ENCODE measurements at places on chromosomes 6 and 20. TPM values are rescaled to one million over a fixed set of nuclear protein-coding genes. Genes with fewer than 3 reads are reported as not detected.

MCHR2 gene
- total RNA-seq, result not detected

- DNase-seq, result no peak
Measured at GRCh38 chr6:133466680-133467079, 225.5 kb downstream of the EYA4 start.

CST2 gene
- total RNA-seq, result not detected

GRCh38 chr6:111464184-111464583 is 18.8 kb downstream of the REV3L start:
- no peak for DNase-seq

DNA sequence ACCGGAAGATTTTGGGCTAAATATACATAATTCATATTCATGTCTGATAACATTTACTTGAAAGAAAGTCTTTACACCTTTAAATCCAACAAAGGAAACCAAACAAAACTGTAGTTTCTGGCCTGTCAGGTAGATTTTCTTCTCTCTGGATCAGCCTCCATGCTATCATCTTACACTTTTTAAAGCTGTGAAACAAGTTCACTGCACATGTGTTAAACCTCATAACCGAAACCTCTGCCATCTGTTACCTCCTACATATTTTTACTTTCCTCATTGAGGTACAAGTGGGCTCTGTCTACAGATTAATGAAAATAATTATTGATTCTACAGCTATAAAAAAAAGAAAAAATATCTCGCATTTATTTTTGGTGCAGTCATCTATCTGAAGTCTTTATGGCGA is 149.9 kb downstream of the RALGAPA2 start:
- DNase-seq, result no peak

GRCh38 chr6:129015721-129016120 is 132.8 kb downstream of the LAMA2 start:
- DNase-seq, result no peak

- no peak for DNase-seq
Measured at GRCh38 chr6:6764764-6765434, 176.4 kb downstream of the LY86 start.

- DNase-seq, result no peak
Measured at GRCh38 chr20:63055575-63056235, 48.9 kb upstream of the BHLHE23 start.

- DNase-seq, result no peak
Measured at GRCh38 chr20:35290887-35291417, 1.3 kb downstream of the FAM83C start.

- no peak for DNase-seq
Measured at GRCh38 chr20:24017458-24017755, 28.8 kb upstream of the GGTLC1 start.

OR2H2 gene
- not detected for total RNA-seq

- DNase-seq, result no peak
Measured at GRCh38 chr6:139597771-139598755, 223.6 kb upstream of the CITED2 start.

KHDC1 gene
- total RNA-seq, result 6.4 TPM

COX4I2 gene
- not detected for total RNA-seq

ADGRG6 gene
- total RNA-seq, result not detected

DNA sequence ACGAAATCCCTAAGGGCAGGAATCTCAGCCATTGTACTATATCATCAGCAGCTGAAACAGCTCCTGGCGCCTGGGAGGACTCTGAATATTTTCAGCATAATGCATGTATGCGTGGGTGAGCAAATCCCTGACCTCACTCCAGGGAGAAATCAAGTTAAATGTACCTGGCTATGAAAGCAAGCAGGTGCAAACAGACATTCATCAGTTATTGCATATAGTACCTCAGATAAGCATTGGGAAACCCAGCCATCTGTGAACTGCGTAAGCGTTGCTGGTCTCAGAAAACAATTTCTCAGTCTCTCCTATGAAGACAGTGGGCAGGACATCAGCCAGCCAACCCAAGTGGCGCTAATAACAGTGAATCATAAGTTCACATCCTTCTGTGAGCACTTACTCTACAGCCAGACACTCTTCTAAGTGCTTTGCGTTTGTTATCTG is 622.6 kb downstream of the EPM2A start:
- no peak for DNase-seq

HLA-DOA gene
- 1.8 TPM for total RNA-seq

GRCh38 chr6:36542041-36542440 is 5.2 kb downstream of the STK38 start:
- DNase-seq, result no peak

OPRL1 gene
- total RNA-seq, result 0.16 TPM

GRCh38 chr20:9323622-9324021 is 190.8 kb upstream of the LAMP5 start:
- DNase-seq, result no peak

DNA sequence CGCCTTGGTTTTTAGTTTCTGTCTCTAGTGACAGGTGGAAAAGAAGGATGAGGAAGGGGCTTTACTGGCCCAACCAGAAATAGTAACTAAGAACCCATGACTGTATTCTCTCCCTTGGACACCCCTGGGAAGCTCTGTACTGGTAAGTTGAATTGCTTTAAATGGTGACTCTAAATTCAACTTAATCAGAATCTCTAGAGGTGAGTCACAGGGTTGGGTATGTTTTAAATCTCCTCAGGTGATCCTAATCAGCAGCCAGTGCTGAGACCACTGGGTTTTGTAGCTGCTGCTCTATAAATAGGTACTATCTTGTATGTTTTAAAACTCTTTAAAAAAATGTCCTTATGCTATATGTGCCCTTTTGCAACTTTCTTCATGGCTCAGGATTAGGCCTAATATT is 314.0 kb upstream of the ECI2 start:
- DNase-seq, result no peak

PCSK2 gene
- not detected for total RNA-seq

DNA sequence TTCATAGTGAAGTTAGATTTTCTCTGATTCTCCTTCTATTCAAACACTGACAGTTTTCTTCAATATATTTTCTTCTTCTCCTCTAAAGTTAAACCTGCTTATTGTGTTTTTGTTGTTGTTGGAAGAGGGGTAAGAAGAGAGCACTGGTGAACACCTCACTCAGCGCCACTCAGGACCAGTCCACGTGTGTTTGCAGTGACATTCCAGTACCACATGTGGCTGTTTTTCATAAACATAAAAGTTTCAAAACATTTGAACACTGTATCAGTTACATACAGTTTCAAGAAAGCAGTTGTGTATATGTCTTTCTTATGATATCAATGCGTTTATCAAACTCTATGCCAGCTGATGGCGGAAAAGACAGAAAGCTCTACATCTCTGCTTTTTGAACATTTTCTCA is 86.7 kb downstream of the HMGCLL1 start:
- no peak for DNase-seq

C20orf96 gene
- total RNA-seq, result 4.3 TPM

DNA sequence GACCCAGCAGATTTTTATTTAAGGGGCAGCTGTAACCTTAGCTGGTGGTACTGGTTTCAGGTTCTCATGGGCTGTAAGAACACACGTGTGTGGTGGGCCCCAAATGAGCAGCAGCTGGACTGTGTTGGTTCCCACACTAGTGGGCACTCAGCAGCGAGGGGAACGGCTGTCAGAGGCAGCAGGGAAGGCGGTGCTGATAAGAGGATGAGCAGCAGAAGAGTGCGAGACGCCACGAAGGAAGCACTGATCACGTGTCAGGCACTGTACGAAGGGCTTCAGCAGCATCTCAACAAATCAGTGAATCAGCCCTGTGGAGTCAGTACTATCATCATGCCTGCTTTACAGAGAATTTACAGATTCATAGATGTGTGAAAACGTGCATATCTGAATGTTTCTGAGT is 41.0 kb upstream of the EMILIN3 start:
- DNase-seq, result no peak

DNA sequence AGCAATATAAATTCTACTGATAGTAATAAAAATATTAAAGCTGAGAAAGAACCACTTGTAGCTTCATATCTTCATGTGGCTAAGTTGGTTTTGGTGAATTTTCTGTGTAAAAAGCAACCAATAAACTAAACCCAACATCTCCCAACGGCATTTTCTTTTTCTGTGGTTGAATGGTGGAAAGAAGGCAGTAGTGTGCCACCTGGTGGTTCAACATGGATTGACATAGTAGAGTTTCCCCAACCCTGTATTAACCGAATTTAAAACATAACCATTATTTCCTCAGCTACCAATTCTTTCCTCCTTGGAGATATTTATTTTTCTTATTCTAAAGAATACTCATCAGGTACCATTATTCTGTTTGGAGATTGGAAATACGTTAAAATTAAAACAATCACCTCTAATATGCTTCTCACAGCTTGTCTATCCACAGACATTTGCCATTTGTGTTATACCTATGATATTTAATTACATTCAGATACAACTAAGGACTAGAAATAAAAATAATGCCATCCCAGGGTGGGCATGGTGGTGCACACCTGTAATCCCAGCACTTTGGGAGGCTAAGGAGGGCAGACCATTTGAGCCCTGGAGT is 117.1 kb upstream of the EEF1E1 start:
- peak; percentile 5 for DNase-seq

BMP5 gene
- total RNA-seq, result not detected

DNA sequence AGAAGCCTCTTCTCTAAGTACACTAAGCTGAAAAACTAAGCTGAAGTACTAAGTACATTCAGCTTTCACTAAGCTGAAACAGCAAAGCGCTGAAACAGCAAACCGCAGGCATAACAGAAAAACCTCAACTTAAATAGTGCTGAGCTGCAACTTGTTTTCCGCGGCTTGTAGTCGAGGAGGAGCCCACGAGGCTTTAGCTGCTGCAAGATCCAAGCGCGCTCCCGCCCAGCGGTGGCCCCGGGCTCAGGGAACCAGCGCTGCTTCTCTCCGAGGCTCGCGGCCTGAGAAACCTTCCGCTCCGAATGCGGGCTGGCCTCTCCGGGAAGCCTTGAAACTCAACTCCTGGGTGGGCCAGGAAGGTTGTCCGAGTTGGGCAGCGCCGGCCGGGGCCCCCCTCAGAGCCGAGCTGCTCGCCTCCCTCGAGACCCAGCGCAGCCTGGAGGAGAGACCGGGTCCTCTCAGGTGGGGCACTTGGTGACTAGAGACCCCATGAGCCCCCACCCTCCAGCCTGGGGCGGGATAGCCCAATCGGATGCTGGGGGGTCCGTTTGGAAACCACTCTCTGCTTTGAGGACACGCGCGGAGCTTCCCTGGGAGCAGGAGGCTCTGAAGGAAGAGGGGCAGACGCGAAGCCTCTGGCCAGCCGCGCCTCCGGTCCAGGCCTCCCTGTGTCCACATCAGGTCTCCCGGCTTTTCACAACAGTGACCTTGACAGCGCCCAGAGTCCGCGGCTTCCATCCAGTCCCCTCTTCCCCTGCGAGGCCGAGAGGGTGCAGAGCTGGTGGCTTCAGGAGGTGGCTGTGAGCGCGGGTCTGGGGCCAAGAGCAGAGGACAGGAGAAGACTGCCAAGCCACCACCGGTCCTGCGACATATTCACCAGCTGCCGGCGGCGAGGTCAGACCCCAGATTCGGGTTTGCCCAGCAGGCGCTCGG is 38.1 kb upstream of the HLA-E start:
- peak; percentile 65 for DNase-seq

NELFE gene
- total RNA-seq, result 92.3 TPM

- no peak for DNase-seq
Measured at GRCh38 chr6:76490456-76490855, 418.0 kb upstream of the IMPG1 start.

DNA sequence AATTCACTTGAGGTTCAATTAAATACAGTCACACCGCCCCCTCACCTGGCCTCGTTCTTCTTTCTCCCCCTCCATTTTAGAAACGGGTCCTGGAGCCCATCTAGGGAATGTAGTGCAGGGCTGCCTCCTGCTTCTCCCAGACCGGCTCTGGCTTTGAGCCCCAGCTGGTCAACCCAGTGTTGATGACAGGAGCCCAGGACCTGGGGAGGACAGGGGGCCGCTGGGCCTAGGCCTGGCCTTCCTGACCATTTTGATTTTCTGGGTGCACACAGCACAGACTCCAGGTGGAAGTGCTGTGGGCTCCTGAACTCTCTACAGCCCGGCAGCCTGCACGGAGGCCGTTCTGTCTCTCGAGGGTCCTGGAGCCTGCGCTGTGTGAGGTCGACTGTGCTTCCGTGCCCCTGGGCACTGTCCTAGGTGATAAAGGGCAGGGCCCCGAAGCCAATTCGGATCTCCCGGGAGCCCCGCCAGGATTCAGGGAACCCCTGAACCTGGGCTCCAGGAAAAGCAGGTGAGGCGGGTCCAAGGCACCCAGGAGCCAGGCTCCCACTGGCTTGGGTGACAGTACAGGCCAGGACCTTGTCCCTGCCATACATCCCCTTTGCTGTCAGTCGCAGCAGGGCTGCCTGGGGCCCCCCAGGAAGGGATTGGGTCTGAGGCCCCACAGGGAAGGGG is 23.3 kb downstream of the NPEPL1 start:
- DNase-seq, result no peak

DNA sequence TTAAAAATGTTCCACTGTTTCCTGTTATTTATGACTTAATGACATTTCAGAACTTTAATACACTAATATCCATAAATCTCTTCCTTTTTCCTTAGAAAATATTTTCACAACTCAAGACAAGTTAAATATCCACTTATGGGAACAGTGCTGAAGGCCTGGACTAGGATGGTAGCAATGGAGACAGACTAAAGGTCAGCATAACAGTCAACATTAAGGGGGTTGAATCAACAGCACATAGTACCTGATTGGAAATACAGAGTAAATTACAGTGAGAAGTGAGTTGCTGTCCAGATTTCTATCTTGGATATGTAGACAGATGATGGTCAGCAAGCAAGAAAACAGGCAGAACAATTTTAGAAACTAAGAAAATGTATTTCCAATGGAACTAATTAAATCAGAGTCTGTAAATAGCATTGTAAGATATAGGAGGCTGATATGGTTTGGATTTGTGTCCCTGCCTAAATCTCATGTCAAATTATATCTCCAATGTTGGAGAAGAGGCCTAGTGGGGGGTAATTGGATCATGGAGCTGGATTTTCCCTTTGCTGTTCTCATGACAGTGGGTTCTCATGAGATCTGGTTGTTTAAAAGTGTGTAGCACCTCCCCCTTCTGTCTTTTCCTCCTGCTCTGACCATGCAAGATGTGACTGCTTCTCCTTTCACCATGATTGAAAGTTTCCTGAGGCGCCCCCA is 682.7 kb downstream of the MAFB start:
- no peak for DNase-seq

GRCh38 chr6:118917546-118918328 is 17.2 kb downstream of the MCM9 start:
- DNase-seq, result no peak

- DNase-seq, result no peak
Measured at GRCh38 chr20:40991181-40991889, 37.3 kb upstream of the TOP1 start.

GRCh38 chr6:63347599-63347998 is 27.8 kb upstream of the LGSN start:
- no peak for DNase-seq

- no peak for DNase-seq
Measured at GRCh38 chr6:151634336-151634720, 140.5 kb downstream of the CCDC170 start.

COL12A1 gene
- total RNA-seq, result not detected

TRIM40 gene
- not detected for total RNA-seq

DNA sequence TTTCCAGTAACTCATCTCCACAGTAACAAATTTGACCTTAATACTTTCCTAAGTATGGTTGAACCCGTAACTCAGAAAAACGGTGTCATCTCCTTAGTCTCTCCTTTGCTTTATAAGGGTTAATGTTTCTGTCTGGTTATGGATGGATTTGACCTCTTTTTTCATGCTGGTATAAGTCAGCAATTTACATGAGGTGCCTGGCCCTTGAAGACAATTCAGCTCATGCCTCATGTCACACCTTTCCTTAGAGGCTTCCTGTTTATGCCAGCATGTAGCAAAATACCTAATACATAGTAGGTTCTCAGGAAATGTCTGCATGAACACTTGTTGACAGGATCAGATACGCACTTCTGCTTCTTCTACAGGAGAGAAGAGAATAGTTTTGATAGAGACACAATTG is 37.7 kb upstream of the C20orf144 start:
- no peak for DNase-seq

MLN gene
- total RNA-seq, result not detected

GRCh38 chr6:90406142-90406794 is 109.6 kb upstream of the BACH2 start:
- peak; percentile 26 for DNase-seq
